ENCODE measurements at places on chromosomes 4 and X. TPM values are rescaled to one million over a fixed set of nuclear protein-coding genes. Genes with fewer than 3 reads are reported as not detected.

- no peaks in the 10 kb centered on the region for H3K27me3 ChIP-seq
- no peak for DNase-seq
- no peak overlapping the region for H3K4me3 ChIP-seq
Observed at GRCh38 chr4:114087596-114088230, 108.3 kb upstream of the ARSJ start.

DNA sequence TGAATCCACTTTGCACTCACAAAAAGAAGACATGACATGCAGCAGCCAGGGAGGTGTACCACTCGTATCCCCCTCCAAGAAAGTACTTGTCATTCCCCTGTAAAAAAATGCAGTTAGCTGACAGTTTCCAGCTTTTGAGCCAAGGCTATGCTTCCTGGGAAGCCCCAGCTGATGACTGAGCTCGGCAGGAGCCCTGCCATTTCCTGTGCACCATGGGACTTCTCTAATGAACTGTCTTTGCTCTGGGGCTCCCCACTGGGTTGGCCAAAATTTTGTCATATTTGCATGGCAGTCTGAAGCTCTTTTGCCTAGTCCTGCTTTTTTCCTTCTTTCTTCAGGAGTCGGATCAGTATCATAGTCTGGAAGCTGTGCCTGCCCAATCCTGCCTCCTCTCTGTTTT is 104.5 kb upstream of the MAOA start:
- H3K27ac ChIP-seq: no peak overlapping the region
- H3K36me3 ChIP-seq: no peaks in the 10 kb centered on the region
- no peak for DNase-seq

GRCh38 chr4:15552557-15553362 is 83.1 kb downstream of the CC2D2A start:
- peak overlapping the region; percentile 70 for H3K27ac ChIP-seq
- H3K4me3 ChIP-seq: no peak overlapping the region
- no peaks in the 10 kb centered on the region for H3K4me1 ChIP-seq
- H3K27me3 ChIP-seq: no peaks in the 10 kb centered on the region

GRCh38 chrX:13103188-13103913 is 58.9 kb upstream of the FAM9C start:
- no peaks in the 10 kb centered on the region for H3K27me3 ChIP-seq
- H3K4me3 ChIP-seq: no peak overlapping the region
- peak overlapping the region; percentile 62 for H3K27ac ChIP-seq
- peaks cover 27% of the 10 kb centered on the region for H3K4me1 ChIP-seq
- H3K36me3 ChIP-seq: no peaks in the 10 kb centered on the region

DNA sequence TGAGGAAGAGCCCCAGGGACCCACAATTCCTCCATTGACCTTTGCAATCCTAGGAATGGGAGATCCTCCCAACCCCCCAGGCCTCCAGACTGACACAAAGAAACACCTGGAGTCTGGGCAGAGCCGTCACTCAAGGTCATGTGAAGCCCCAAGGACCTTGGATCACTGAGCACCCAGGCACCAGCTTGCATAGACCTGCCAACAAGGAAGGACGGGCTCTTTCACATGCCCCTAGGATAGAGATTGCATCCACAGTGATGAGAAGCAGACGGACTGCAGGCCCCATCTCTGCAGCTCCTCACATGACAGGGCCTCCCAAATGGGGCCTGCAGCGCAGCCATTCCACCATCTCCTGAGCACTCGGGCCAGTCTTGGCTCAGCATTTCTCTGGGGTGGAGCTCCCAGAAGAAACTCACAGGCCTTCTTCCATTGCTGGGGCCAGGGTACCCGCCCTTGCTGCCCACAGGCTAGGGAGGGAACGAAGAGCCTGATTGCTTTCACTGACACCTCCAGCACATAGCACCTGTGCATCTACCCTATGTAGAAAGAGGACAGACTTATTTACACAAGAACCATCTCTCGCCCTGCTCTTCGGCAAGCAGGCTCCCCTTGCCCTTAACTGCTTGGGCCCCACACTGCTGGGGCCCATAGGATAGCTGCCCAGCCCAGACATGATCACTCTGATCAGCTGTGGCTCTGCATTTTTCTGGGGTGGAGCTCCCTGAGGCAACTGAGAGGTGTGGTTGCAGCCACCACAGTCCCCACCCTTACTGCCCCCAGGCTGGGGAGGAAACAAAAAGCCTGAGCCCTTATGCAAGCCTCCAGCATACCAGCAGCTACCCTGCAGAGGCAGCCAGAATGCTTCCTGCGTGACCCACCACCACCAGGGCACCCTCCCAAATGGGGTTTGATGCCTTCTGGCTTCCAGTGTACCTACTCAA is 185.7 kb upstream of the ZCCHC13 start:
- no peaks in the 10 kb centered on the region for H3K27me3 ChIP-seq
- H3K36me3 ChIP-seq: no peaks in the 10 kb centered on the region
- no peak overlapping the region for H3K27ac ChIP-seq
- H3K4me1 ChIP-seq: no peaks in the 10 kb centered on the region
- no peak overlapping the region for H3K4me3 ChIP-seq
- no peak for DNase-seq

DNA sequence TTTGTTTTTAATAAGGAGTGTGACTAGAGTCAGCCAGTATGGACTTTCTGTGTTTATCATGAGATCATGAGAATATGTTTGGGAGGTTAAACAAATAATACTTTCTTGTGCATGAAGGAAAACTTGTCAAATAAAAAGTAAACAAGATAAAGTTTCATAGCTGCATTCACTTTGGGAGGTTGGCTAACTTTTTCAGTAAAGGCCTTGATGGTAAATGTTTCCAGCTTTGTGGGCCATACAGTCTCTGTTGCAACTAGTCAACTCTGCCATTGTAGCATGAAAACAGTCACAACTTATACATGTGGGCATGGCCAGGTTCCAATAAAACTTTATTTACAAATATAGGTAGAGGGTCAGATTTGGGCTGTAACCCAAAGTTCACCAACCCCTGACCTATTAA is 150.4 kb downstream of the MID1 start:
- no peaks in the 10 kb centered on the region for H3K4me1 ChIP-seq
- H3K27me3 ChIP-seq: no peaks in the 10 kb centered on the region
- no peak overlapping the region for H3K4me3 ChIP-seq
- DNase-seq: no peak

- DNase-seq: peak; percentile 42
- H3K36me3 ChIP-seq: no peaks in the 10 kb centered on the region
- H3K4me3 ChIP-seq: no peak overlapping the region
- H3K27me3 ChIP-seq: peaks cover 20% of the 10 kb centered on the region
Observed at GRCh38 chr4:3470244-3471097, 7.4 kb downstream of the DOK7 start.

- no peaks in the 10 kb centered on the region for H3K36me3 ChIP-seq
- H3K27ac ChIP-seq: no peak overlapping the region
- H3K27me3 ChIP-seq: no peaks in the 10 kb centered on the region
- H3K4me1 ChIP-seq: no peaks in the 10 kb centered on the region
- no peak overlapping the region for H3K4me3 ChIP-seq
- no peak for DNase-seq
Observed at GRCh38 chr4:177235026-177235425, 74.6 kb upstream of the NEIL3 start.

- no peak for DNase-seq
- H3K4me1 ChIP-seq: no peaks in the 10 kb centered on the region
- no peak overlapping the region for H3K27ac ChIP-seq
- H3K4me3 ChIP-seq: no peak overlapping the region
- no peaks in the 10 kb centered on the region for H3K36me3 ChIP-seq
- H3K27me3 ChIP-seq: no peaks in the 10 kb centered on the region
Observed at GRCh38 chrX:3165808-3166207, 124.5 kb downstream of the ARSF start.

DNA sequence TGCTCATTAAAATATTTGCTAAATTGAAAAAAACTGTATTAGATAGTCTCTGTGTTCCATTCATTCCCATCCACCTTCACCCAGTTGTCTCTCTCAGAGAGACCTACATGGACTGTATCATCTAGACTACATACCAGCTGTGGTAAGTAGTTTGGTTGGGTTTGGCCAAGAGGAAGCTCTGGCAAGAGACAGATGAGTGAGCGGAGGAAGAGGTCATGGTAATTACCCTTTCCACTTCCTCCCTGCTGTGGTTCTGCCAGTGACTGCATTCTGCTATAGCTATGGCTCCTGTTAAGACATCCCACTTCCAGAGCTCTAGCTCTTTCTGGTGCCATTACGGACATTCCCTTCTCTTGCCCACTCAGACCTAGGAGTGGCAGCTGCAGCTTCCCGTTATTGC is 239.0 kb upstream of the MID1 start:
- no peak for DNase-seq
- no peaks in the 10 kb centered on the region for H3K36me3 ChIP-seq
- H3K4me1 ChIP-seq: no peaks in the 10 kb centered on the region
- no peak overlapping the region for H3K4me3 ChIP-seq
- no peaks in the 10 kb centered on the region for H3K27me3 ChIP-seq

GRCh38 chr4:56728512-56728911 is 47.4 kb upstream of the HOPX start:
- DNase-seq: peak; percentile 82
- H3K4me3 ChIP-seq: no peak overlapping the region
- H3K27me3 ChIP-seq: no peaks in the 10 kb centered on the region
- H3K4me1 ChIP-seq: peaks cover 11% of the 10 kb centered on the region
- peak overlapping the region; percentile 9 for H3K27ac ChIP-seq
- no peaks in the 10 kb centered on the region for H3K36me3 ChIP-seq

GRCh38 chrX:76538860-76539259 is 111.3 kb downstream of the MAGEE1 start:
- DNase-seq: no peak
- no peaks in the 10 kb centered on the region for H3K36me3 ChIP-seq
- no peaks in the 10 kb centered on the region for H3K27me3 ChIP-seq
- H3K4me1 ChIP-seq: no peaks in the 10 kb centered on the region

DNA sequence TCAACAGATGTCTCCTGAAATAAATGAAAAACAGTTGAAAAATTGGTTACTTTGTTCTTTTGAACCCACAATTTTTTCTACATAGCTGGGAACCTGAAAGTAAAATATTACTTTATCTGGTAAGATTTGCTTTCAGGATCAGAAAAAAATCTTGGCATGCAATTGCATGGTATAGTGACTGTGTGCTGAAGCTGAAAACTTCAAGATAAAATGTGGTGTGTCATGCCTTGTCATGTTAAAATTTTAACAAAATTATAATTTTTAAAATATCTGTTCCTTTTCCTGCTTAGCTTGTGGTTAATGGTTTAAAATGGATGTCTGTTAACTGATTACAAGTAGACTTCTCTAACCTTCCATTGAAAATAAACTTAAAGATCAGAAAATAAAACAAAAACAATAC is 904.8 kb downstream of the PDHA2 start:
- no peaks in the 10 kb centered on the region for H3K4me1 ChIP-seq
- H3K4me3 ChIP-seq: no peak overlapping the region
- no peaks in the 10 kb centered on the region for H3K36me3 ChIP-seq
- H3K27me3 ChIP-seq: no peaks in the 10 kb centered on the region

- DNase-seq: peak; percentile 19
- no peaks in the 10 kb centered on the region for H3K4me1 ChIP-seq
- H3K27me3 ChIP-seq: peaks cover 12% of the 10 kb centered on the region
- no peaks in the 10 kb centered on the region for H3K36me3 ChIP-seq
Observed at GRCh38 chr4:3683077-3683743, 83.0 kb upstream of the ADRA2C start.

- no peaks in the 10 kb centered on the region for H3K27me3 ChIP-seq
- H3K27ac ChIP-seq: no peak overlapping the region
- no peak overlapping the region for H3K4me3 ChIP-seq
Observed at GRCh38 chr4:13640149-13640940, 12.8 kb upstream of the BOD1L1 start.

DNA sequence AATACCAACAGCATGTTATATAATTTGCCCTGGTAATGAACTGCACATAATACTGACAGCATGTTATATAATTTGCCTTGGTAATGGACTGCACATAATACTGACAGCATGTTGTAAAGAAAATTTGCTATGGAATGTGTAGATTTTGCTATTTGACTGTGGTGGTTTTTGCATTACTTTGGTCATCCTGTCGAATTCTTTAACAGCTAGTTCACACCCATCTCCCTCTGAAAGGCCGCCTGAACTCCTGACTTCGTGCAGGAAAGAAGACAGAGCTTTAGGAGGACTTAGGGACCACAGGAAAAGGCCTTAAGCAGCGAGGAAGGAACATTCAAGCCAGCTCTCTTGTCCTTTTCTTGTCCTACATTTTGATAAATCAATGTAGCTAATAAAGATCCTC is 45.2 kb upstream of the DCLK2 start:
- no peaks in the 10 kb centered on the region for H3K27me3 ChIP-seq
- H3K36me3 ChIP-seq: no peaks in the 10 kb centered on the region
- no peak for DNase-seq

DNA sequence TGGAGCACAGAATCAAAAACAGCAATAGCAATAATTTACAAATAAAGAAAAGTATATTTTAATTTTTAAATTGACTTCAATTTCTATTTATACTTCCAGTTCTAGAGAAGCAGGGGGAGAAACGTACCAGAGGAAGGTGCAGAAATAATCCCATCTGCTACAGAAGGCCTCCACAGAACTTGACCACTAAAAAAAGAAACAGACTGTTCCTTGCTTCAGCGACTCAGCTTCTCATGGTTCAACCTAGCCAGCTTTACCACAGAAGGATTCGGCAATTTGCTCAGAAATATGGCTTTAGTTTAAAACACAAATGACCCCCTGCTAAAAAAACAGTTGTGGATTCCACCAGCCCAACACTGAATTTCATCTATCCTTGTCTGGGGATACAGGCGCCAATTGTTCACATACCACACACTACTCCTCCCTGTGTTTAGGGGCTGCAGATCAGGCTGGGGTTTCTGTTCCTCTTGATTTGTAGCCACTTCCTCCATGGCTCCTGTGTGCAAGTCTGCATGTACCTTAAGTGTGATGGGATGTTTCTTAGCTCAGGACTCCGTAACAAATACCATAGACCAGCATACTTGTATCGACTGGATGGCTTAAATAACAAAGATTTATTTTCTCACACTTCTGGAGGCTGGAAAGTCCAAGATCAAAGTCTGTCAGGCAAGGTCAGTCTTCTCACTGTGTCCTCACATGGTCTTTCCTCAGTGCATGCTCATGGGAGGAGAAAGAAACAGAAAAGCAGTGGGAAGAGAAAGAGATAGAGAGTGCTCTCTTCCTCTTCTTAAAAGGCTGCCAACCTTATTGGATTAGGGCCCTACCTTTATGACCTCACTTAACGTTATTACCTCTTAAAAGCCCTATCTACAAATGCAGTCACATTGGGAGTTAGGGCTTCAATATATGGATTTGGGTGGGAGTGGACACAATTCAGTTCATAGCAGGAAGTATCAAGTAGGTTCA is 79.1 kb downstream of the AMOT start:
- no peaks in the 10 kb centered on the region for H3K36me3 ChIP-seq
- no peak for DNase-seq
- no peaks in the 10 kb centered on the region for H3K27me3 ChIP-seq
- no peak overlapping the region for H3K27ac ChIP-seq
- no peaks in the 10 kb centered on the region for H3K4me1 ChIP-seq

GRCh38 chrX:15750611-15751154 is 12.6 kb downstream of the CA5B start:
- no peaks in the 10 kb centered on the region for H3K27me3 ChIP-seq
- DNase-seq: no peak
- H3K27ac ChIP-seq: peak overlapping the region; percentile 81
- H3K4me1 ChIP-seq: peaks cover 16% of the 10 kb centered on the region
- H3K4me3 ChIP-seq: no peak overlapping the region

The SCML2 gene
- total RNA-seq: 0.80 TPM

The RXFP1 gene
- 6.9 TPM for total RNA-seq

The CXCL11 gene
- total RNA-seq: 0.62 TPM

The CXCL6 gene
- 0.50 TPM for total RNA-seq

The CCSER1 gene
- total RNA-seq: 8.4 TPM

The COL25A1 gene
- 0.35 TPM for total RNA-seq

The ADGRL3 gene
- 6.0 TPM for total RNA-seq

The DMP1 gene
- total RNA-seq: not detected

The CENPVL1 gene
- total RNA-seq: not detected

The PRRG1 gene
- 16.2 TPM for total RNA-seq

The RAB41 gene
- total RNA-seq: not detected

The RCHY1 gene
- total RNA-seq: 28.9 TPM

The ARMCX1 gene
- total RNA-seq: 18.8 TPM

The GUCY1A1 gene
- total RNA-seq: 63.1 TPM

The SFRP2 gene
- 39.5 TPM for total RNA-seq

Data from lower lobe of right lung (tissue), 2 donors.